ENCODE measurements at places on chromosomes 16 and 17. TPM values are rescaled to one million over a fixed set of nuclear protein-coding genes. Genes with fewer than 3 reads are reported as not detected.

The SPHK1 gene
- total RNA-seq = 7.4 TPM

The TVP23B gene
- 22.4 TPM for total RNA-seq

The SEPTIN12 gene
- not detected for total RNA-seq

The NTHL1 gene
- total RNA-seq = 26.1 TPM

The PYY gene
- total RNA-seq = not detected

Measured in activated CD4-positive, alpha-beta T cell treated with anti-CD3 and anti-CD28 coated beads for 36 hours (primary cell).